Activated CD8-positive, alpha-beta memory T cell treated with anti-CD3 and anti-CD28 coated beads, Interleukin-2, amount 10 ng/mL, durations not matched to agents 7 days and 5 days (primary cell): ENCODE measurements at places on chromosomes 2 and 18.

DNA sequence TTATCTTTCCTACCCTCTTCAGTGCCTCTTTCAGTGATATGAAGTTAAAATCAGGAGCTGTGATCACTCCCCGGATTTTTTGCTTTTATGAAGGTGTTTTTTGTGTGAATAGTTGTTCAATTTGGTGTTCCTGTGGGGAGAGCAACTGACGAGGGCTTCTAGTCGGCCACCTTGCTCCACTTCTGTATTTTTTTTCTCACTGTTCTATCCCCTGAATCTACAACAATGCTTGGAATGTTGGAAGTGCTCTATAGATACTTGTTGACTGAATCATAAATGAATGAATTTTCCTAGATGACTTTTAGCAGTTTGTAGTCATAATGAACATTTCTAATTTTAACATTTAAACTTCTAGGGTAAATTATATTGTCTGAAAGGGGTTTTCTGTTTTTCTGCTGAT, 247.3 kb downstream of the ZNF385B start:
- no peak for DNase-seq

- no peak for DNase-seq
Measured at GRCh38 chr2:130864830-130865800, 28.4 kb downstream of the ARHGEF4 start.

DNA sequence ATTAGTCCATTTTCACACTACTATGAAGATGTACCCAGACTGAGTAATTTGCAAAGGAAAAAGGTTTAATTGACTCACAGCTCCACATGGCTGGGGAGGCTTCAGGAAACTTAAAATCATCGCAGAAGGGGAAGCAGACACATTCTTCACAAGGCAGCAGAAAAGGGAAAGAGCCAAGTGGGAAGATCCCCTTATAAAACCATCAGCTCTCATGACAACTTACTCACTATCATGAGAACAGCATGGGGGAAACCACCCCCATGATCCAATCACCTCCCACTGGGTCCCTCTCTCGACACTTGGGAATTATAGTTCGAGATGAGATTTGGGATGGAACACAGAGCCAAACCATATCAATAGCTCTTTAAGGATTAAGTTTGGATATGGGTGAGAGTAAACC, 246.1 kb upstream of the CYRIA start:
- DNase-seq, result no peak

DNA sequence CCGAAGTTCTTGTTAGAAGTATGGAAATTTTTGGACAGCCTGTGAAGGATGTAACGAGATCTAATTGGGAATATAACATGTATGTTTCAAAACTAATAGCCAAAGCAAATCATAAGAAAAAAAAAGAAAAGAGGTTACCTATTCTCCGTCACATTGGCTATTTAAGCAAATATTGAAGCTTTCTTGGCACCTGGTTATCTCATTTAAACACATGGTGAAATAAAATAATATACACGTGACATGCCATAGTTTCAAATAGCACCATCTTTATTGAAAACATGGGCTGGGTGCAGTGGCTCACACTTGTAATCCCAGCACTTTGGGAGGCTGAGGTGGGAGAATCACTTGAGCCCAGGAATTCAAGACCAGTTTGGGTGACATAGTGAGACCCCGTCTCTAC, 56.7 kb downstream of the ZEB2 start:
- no peak for DNase-seq

DNA sequence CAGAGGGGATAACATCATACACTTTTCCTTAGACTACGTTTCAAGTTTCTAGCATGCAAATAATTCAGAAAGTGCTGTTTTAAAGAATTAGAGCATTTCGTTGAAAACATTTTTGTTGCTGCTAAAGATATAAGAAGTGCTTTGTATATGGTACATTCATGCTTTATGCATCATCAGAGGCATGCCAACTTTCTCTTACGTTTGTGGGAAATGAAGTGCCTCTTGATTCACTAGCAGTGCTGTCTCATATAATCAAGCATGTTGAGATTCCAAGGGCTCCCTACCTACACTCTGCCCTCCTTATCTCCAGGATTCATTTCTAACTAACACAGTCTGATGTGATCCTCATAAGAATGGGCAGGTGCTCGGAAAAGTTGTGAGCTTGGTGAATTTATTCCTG, 748.6 kb upstream of the DDX18 start:
- DNase-seq, result no peak
